Activated CD4-positive, alpha-beta memory T cell treated with anti-CD3 and anti-CD28 coated beads for 36 hours (primary cell): ENCODE measurements at places on chromosomes 2 and 18.

- peak; percentile 10 for DNase-seq
Measured at GRCh38 chr2:152924722-152925121, 206.3 kb downstream of the ARL6IP6 start.

GRCh38 chr2:177970670-177971454 lies 101.7 kb downstream of the PDE11A start:
- DNase-seq = no peak

DNA sequence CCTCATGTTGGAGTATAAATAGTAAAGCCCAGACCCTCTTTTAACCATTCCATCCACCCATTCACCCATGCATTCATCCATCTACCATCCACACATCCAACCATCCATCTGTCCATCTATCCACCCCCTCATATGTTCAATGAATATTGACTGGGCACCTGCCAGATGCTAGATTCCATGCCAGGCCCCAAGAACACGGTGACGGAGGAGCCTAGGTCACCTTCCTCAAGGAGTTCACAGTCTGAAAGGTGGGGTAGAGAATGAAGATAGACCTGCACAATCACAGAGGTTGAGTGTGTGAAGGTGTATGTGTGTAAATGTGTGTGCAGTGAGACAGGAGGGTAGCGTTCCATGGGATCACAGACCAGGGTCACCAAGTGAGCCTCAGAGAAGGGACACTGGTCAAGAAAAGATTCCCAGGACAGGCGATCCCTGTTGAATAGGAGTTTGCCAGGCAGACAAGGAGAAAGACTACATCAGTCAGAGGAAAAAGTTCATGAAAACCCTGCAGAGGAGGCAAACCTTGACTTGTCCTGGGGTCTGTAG lies 287.2 kb downstream of the CYP26B1 start:
- DNase-seq = no peak

DNA sequence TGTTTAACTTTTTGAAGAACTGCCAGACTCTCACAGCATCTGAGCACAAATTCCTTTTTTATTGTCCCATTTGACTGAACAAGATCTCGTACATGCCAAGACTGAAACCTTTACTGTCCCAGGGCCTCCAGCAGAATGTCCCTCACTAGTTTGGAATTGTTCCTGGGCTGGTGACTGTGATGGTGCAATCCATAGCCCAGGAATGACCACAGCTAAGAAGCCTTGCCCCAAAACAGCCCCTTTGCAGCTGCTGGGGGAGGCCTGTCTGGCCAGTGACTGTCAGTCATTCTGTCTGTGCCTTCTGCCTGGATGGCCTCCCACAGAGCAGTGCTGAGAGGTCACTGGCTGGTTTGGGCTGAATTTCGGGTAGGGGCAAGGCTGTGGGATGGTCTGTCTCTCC lies 184.5 kb upstream of the MSH6 start:
- no peak for DNase-seq

DNA sequence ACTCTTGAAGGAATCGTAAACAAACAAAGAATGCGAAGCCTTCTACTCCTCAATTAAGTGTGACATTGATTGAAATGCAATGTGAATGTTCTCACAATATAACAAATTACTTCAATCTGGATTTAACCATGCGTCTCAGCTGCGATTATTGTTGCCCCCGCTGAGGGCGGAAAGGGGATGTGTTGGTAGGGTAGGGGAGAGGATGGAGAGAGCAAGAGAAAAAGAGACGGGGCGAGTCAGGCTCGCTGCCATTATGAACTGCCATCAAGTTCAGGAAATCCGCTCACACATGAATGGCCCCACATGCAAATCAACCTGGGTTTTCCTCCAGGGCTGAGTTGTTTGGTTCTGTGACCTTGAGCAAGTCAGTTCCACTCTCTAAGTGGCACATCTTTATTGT lies 129.8 kb downstream of the PXDN start:
- no peak for DNase-seq

DNA sequence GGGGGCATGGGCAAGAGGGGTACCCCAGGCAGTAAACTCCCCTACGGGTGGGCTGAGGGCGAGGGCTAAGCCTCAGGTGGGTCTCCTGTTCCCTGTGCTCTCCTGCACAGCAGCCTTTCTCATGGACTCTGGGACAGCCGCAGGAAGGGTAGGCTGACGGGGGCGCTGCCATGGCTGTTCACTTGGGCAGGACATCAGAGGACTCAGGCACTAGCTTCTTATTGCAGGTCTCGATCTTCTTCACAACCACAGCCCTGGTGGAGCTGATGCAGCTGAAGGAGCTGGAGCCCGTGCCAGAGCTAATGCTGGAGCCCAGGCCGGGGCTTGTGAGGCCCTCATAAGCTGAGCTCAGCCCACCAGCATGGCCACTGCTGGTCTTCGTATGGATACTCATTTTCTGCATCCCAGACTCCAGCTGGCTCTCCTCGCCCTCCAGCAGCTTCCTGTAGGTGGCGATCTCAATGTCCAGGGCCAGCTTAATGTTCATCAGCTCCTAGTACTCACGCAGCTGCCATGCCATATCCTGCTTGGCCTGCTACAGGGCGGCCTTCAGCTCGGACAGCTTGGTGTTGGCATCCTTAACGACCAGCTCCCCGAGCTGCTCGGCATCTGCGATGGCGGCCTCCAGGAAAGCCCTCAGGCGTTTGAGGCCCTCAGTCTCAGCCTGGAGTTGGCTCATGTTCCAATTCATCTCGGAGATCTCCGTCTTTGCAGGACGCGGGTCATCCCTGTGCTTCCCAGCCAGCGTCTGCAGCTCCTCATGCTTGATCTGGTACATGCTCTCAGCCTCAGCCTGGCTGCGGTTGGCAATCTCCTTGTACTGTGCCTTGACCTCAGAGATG lies 359.8 kb upstream of the SETBP1 start:
- no peak for DNase-seq

DNA sequence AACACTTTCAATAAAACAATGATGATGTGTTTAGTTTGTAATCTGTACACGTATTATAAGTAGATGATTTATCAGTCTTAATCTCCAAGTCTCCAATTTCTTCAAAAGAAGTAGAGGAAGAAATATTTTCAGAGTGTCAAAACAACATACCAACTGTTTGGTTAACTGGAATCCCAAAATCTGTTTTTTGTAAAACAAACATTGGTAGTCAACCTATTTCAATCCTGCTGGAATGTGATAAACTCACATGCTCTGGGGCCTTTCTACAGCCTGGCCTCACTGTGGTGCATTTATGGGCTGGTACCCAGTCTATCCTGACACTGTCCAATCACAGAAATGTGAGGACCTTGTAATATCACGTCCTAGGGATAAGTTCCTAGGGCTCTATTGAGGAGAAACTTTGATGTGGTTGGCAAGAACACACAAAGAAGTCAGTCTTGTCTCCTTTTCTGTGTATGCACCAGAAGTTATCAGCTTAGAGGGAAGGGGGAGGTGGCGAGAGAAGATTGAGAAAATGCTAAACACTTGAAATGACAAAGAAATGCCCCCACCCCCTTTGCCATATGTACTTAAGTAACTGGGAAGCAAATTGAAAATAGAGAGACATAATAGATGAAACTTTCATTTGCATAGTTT lies 47.2 kb downstream of the PRKRA start:
- no peak for DNase-seq

- no peak for DNase-seq
Measured at GRCh38 chr18:57220480-57220879, 73.6 kb downstream of the BOD1L2 start.

DNA sequence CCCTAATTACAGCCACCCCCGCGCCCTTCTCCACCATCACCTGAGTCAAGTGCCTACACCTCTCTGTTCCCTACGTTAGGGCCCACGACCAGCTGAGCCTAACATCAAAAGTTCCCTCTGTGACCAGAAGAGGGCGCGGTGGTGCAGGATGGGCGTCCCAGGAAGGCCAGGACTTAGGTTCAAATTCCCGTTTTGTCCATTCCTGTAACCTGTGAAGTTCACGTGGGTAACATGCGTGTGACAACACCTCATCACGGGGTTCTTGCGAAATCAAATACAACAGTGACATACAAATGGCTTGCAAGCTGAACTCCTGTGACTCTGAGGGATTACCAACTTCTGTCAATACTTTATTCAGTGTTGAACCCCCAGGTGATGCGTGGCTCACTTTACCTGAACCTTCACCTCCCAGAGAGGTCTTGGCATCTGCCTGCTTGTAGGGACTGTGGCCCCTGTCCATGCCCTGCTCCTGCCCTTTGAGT lies 207.9 kb downstream of the ARL4C start:
- peak; percentile 87 for DNase-seq

DNA sequence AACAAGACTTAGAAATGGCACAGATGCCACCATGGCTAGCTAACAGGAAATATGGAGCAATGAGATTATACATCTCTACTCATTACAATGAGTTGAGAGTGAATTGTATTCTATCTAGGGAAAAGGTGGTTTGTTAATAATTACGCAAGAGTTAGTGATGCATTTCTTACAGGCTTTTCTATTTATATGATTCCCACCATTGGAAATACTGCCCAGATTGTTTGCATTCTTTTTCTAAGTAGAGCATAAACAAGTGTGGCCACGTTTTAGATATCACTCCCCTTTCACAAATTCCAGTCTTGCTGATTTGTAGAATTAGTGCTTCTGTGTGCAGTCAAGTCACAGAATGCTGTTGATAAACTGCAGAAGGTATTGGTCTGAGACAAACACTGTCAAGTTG lies 56.6 kb downstream of the ZNF804A start:
- no peak for DNase-seq

DNA sequence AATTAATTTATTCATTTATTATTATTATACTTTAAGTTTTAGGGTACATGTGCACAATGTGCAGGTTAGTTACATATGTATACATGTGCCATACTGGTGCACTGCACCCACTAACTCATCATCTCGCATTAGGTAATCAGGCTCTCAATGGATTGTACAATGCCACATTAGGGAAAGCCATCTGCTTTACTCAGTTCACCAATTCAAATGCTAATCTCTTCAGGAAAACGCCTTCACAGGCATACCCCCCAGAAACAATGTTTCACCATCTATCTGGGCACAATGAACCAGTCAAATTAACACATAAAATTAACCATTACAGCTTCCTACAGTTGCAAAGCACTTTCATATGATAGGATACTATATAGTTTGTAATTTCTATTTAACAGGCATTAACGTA lies 84.8 kb upstream of the DNAJC10 start:
- DNase-seq = no peak

DNA sequence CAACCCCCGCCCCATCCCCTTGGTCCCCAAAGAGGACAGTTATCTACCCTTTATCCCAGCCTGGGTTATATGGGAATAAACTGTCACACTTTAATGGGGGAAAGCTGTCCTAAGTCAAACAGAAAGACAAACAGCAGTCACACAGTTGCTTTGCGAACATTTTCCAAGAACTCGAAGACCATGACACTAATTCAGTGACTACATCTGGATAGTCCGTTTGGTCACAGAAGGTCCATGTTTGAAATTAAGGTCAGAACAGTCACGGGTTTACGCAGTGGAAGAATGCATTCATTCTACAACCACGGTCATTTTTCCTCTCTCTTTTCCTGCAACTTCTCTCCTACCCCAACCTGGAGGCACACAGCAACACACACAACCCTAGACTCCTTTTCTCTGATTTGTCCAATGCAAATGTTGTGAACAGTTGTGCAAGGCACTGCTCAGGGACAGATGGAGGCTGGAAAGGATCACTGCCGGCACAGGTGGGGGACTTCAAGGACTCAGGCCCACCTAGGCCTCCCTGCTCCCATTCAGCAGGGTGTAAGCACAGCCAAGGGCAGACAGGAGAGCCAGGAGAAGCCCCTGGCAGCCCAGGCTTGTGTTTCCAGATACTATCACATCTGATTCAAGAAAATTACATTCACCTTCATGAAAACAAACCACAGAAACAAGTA lies 39.9 kb downstream of the ZNF516 start:
- no peak for DNase-seq

DNA sequence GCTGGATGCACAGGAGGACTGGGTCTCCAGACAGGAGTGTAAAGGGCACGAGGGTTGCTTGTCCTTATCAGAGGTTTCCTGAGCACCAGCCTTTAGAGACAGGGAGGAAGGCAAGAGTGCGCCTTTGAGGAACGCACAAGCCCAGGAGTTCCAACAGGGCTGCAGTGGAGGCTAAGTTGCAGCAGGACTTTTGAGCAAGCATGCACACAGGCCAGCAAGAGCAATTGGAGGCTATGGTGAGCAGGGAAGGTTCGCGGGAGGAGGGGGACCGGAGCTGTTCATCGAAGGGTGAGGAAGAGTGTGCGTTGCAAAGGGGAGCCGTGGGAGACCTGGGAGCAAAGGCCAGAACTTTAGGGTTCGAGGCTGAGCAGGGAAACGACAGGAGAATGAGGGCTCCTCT lies 2.2 kb upstream of the ATOH8 start:
- DNase-seq = no peak

GRCh38 chr2:186629250-186629996 lies 39.6 kb downstream of the ITGAV start:
- no peak for DNase-seq

DNA sequence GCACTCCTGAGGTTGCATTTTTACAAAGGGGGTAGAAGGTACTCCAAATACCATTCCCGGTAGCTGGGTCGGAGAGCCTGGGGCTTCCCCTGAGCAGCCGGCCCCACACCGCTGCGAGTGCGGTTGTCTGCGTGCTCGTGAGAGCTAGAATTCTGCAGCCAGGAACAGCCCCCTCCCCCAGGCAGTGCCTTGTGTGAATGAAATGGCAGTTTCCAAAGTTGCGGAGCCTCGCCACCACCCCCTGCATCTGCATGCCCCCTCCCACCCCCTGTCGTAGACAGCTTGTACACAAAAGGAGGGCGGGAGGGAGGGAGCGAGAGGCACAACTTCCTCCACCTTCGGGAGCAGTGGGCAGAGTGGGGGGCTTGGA lies 1.1 kb downstream of the MYCN start:
- no peak for DNase-seq

- no peak for DNase-seq
Measured at GRCh38 chr2:886072-887022, 64.3 kb upstream of the SNTG2 start.

- DNase-seq = no peak
Measured at GRCh38 chr2:217880891-217881290, 121.9 kb downstream of the TNS1 start.

GRCh38 chr2:233356546-233357308 lies 2.4 kb downstream of the DGKD start:
- no peak for DNase-seq

GRCh38 chr2:173290518-173290917 lies 64.2 kb upstream of the CDCA7 start:
- DNase-seq = no peak

GRCh38 chr2:120976501-120977307 lies 241.0 kb downstream of the GLI2 start:
- DNase-seq = no peak

GRCh38 chr18:22385718-22386117 lies 32.0 kb downstream of the CTAGE1 start:
- no peak for DNase-seq

GRCh38 chr2:34806396-34806795 lies 1207.3 kb upstream of the FAM98A start:
- no peak for DNase-seq

- DNase-seq = no peak
Measured at GRCh38 chr2:136448432-136448831, 316.9 kb upstream of the THSD7B start.

DNA sequence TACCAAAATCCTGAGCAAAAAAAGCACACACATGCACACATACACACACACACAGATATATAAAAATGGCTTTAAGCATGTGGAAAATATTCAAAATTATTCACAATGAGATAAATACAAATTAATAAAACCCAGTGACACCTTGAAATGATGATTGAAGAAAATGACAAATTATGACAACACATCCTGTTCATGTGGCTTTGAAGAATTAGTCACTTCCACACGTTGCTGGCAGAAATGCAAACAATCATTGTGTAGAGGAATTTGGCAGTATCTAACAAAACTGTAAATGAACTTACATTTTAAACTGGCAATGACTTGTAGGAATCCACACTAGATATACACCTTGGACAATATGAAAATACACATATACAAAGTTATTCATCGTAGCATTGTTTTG lies 95.8 kb upstream of the RGPD4 start:
- no peak for DNase-seq
